Pons (tissue), 1 donor: ENCODE measurements at places on chromosomes 2 and 18.

DNA sequence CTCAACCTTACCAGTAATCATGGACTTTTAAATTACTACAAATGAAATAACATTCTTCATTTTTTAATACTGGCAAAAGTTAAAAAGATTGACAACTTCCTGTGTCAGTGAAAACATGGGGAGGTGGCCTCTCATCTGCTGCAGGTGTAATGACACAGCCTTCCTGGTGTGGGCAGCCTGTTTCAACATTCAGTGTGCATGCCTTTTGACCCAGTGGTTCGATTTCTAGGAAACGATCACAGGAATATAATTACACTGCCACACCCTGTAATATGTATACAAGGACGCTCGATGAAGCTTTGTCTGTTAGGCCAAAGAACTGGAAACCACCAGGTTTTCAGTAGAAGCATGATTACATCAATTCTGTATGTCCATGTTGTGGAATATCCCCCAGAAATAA is 68.7 kb downstream of the MTHFD2 start:
- DNase-seq = no peak

- no peak for DNase-seq
Observed at GRCh38 chr2:234961784-234962183, 10.0 kb downstream of the SH3BP4 start.

DNA sequence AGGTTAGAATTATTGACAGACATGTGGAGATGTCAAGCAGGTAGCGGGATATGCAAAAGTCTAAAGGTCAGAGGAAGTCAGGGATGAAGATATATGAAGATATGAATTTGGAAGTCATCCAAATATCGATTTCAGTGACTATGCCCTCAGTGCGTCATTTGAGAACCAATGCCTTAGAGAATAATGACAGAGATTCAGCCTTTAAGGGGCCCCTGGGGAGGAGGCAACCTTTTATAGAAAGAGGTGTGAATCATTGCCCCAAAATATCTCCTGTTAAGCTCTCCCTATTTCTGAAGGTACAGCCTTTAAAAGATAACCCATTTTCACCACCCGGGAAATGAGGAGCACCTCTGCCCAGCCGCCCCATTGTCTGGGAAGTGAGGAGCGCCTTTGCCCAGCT is 223.4 kb downstream of the NCKAP5 start:
- no peak for DNase-seq

GRCh38 chr2:142010477-142011270 is 120.1 kb downstream of the LRP1B start:
- no peak for DNase-seq

- DNase-seq = no peak
Observed at GRCh38 chr2:190467575-190468083, 59.5 kb downstream of the MFSD6 start.

GRCh38 chr2:16392647-16393499 is 272.8 kb downstream of the CYRIA start:
- peak; percentile 26 for DNase-seq

DNA sequence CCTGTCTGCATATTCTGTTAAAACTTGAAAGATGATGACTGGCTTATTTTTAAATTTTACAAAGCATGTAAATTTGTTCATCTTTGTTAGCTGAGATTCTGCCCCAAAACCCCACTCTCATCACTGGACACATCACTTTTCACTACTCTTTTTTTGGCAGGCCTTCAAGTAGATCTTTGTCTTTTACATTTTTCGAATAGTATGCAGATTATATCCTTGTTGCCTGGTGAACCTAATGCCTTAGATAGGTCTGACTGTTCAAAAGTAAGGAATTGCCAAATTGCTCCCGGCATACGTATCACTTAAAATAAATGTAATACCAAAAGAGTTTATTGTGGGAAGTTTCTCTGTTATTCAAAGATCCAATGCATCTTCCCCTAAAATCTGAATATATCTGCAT is 303.3 kb downstream of the XIRP2 start:
- DNase-seq = no peak

DNA sequence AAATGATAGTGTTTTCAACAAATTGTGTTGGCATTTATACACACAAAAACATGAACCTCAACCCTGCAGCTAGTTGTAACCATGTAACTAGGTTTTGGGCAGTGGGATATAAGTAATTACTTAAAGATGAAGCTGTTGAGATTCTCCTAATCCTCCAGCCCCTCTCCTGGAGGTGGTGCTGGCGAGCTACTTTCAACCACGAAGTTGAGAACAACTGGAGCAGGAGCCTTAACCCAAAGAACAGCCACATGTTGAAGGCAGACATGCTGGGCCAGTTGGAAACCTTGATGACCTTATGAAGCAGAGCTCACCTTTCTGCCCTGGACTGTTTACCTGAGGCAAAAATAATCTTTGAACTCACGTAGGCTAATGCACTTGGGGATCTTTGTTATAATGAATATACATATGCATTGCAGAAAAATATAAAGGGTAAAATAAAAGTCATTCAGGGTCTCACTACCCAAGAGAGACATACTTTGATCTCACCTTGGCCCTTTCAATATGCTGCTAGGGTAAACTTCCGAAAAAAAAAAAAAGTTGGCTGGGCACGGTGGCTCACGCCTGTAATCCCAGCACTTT is 89.6 kb upstream of the NPAS2 start:
- DNase-seq = no peak

DNA sequence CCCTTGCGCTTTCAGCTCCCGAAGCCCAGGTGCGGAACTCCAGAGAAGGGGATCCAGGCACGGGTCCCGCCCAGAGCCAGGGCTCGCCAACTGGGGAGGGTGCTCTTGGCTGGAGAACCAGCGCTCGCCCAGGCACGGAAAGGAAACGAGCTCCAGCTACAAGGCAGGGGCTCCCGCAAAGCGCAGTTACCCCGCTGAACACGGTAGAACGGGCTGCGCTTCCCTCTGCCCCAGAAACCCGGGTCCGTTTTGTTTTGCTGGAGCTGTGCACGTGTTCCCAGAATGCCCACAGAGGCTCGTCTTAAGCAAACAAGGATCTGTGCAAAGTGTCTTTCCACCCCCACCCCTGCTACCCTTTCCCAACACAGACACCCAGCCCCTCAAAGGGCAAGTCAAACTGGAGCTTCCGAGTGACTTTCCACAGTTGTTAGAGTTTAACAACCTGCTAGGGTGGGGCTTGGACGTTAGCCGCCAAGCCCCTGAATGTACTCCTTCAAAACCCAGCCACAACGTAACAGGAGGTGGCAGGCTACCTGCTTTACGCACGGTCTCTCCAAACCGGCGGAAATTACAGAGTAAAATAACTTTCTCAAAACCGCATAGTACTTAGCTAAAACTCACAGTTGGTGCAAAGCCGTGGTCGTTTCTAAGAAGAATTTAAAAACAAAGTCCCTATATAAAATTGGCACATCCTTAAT is 775 bp downstream of the RNF125 start:
- peak; percentile 68 for DNase-seq

GRCh38 chr18:27033722-27034121 is 151.4 kb downstream of the CHST9 start:
- DNase-seq = no peak

- no peak for DNase-seq
Observed at GRCh38 chr2:154194909-154195643, 323.4 kb downstream of the GALNT13 start.

GRCh38 chr2:202758604-202759003 is 113.0 kb downstream of the ICA1L start:
- no peak for DNase-seq

DNA sequence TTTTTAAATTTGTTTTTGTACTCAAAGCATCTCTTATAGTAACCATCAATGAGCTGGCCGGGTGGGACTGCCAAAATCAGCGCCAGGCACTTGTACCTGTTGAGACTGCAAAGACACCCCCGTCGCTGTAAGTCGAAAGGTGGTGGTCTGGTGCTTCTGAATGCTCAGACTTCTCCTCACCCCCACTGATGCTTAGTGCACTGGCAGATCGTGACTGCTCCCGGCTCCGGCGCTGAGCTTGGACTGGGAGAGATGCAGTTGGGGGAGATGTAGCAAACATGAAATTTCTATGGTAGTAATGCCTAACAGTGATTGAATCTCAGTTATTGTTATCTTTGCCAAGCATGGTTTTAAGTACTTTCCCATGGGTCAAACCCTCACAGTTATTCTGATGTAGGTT is 80.6 kb downstream of the RIF1 start:
- no peak for DNase-seq

GRCh38 chr2:50651676-50652075 is 380.3 kb downstream of the NRXN1 start:
- DNase-seq = no peak

DNA sequence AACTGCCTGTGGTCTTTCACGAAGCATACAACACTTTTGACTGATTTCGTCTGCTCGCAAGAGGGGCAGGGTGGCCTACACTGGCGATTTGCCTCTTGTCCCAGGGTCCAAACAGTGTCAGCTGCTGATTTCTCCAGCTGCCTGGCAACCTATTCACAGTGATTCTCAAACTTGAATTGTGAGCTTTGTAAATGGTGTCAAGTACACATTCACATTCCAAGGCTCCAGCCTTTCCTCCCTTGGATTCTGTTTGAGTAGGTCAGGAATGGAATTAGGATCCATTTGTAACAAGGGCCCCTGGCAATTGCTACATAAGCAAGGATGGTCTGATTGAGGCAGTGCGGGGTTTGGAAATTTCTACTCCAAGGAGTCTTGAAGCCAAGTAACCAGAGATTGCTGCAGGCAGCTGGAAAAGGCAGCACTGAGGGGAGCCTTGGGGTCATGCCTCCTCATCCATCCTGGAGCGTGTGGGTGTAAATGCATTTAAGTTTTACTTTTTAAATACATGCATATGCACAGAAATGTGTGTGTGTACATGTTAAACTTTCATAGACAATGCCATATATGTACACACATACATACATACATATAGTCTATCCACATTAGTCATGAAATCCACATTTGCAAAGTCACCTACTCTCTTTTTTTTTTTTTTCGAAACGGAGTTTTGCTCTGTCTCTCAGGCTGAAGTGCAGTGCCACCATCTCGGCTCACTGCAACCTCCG is 86.8 kb upstream of the UXS1 start:
- peak; percentile 15 for DNase-seq

GRCh38 chr18:8375249-8375648 is 234.0 kb upstream of the RAB12 start:
- DNase-seq = no peak

DNA sequence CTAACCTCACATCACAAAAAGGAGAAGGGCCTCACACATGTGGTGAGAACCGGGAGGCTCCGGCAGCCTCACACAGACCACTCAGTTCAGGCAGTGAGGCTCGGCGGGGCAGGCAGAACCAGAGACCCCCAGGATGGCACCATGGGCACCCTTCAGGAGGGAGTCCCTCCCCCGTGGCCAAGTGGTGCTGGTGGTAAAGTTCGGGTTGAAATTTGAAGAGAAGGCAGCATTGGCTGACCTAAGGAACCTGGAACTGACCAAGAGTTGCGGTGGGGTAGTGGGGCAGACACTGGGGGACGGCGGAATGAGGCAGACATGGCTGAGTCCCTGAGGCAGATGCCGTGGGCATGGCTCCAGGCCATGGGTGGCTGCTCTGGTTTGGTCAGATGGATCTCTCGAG is 239.3 kb upstream of the MYT1L start:
- no peak for DNase-seq

DNA sequence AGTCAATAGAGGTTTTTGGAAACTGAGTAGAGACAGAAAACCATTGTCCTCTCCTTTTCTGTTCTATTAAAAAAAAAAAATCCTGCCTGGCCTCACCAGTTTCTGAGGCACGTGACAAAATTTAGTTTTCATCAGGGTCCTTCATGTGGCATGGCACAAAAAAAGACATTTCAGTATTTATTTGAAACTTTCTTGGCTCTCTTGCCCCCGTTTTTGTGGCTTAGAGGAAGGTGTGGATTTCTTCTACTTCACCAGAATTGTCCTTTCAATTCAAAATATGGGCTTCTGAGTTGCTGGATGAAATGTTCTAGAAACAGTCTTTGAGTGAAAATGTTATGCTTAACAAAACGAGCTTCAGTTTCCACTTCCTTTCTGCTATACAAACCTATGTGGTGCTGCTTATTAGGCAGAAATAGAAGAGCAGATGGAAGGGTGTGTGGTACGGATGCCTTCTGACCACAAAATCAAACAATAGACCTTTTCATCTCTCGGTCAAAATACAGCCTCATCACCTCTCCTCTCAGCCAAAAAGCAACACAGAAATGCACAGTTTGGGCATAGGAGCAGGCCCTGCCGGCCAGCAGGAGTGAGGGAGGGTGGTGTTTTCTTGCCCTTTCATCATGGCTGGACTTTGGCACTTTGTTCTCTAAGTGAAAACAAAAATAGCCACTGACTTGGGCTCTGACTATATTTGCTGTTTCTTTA is 89.2 kb downstream of the SH3RF3 start:
- DNase-seq = peak; percentile 55

DNA sequence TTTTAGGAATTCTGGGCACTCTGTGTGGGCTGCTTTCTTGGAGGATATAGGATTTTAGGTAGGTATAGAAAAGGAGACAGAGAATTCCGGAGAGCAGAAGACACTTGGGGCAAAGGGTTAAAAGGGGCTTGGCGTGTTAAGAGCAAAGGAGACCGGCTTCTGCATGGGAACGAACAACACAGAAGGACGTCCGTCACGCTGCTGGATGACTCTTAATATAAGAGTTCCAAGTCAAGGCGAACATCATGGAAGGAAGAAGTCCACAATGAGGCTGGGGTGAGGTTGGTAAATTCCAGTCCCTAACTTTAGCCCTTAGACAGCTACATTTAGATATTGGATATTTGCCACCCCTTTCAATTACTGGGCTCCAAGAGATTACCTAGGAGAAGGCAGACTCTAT is 15.9 kb upstream of the SLC20A1 start:
- DNase-seq = no peak

DNA sequence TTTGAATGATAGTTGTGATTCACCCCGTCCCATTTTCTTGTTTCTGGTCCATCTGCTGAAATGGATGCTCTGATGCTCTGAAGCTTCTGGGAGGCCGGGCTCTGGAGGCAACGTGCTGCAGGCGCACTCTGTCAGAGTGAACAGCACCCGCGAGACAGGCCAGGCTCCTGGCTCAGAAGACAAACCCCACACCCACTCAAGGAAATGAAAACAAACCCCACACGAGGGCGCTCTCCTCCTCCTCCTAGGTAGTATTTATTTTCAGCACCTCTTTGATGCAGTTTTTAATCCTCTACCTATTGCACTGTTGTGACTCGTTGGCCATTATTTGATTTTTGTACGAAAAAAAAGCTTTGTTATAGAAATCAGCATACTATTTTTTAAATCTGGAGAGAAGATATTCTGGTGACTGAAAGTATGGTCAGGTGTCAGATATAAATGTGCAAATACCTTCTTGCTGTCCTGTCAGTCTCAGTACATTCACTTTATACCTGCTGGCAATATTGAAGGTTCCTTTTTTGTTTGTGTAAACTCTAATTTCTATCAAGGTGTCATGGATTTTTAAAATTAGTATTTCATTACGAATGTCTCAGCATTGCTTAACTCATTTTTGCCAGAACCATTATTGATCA is 10.3 kb upstream of the CHST10 start:
- peak; percentile 79 for DNase-seq

DNA sequence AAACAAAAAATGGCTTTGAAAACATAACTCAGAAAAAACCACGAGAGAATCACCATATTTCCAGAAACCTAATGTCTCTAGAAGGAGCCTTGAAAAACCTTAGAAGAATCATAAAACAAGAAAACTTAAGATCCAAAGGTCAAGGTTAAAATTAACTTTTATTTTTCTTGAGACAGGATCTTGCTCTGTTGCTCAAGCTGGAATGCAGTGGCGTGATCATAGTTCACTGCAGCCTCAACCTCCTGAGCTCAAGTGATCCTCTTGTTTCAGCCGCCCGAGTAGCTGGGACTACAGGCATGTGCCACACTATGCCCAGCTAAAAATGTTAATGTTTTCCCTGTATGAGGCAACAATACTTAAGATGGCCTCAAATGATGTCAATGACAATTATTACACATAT is 254.2 kb upstream of the SESTD1 start:
- DNase-seq = no peak

- DNase-seq = no peak
Observed at GRCh38 chr18:27278131-27278530, 93.0 kb upstream of the CHST9 start.
